ENCODE measurements at places on chromosomes 5 and 9.

- DNase-seq = no peak
Observed at GRCh38 chr9:134386951-134387831, 60.9 kb downstream of the RXRA start.

DNA sequence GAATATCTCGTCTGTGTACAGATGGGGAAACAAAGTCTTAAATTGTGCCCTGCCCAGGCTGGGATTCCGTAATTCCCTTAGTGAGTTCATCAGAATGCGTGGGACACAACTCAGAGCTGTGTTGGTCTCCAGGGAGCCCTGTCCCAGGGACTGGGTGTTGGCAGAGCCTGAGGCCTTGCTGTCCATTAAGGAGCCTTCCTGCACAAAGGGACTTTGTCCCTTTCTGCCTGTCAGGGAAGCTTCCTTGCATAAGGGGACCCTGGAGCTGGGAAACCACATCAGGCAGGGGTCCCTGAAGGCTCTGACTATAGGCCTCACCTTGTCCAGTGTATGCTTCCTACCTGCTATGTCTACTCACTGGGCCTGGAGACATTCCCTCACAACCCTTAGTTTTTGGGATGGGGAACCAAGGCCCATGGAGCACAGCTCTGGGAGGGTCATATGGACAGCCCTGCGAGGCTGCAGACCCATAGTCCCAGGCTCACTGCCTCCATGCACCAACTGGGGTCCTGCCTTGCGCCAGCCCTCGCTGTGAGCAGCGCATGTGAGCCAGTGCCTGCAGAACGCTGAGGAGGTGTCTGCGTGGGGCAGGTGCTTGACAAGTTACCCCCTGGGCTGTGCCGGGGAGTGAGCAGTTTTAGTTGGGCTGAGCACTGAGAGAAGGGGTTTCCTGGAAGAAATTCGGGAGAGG, 1.6 kb downstream of the CARD19 start:
- no peak for DNase-seq

DNA sequence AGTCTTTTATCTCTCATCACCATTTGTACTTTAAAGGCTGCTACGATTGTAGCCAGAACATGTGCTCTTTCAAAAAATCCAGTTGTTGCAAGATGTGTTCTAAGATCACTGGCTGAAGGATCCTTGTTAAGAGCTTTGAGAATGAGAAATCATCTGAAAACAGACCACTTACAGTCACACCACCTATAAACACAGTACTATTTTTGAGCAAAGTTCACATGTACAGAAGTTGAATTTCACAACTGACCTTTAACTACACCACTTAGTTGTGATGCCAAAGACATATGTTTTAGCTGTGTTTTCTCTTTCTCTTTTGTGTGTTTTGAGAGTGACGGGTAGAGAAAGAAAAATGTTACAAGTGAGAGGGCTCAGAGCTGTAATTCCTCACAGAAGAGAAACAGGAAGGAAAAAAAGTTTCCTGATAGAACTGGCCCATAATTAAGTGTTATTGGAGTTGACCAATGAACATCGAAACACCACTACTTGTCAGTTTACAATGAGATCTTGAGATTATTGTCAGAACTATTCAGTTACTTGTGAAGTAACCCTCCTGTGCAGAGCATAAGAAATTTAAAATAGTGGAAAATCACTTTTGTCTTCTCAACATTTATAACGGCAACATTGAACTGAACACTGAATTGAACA, 245.4 kb downstream of the MLLT3 start:
- DNase-seq = no peak

DNA sequence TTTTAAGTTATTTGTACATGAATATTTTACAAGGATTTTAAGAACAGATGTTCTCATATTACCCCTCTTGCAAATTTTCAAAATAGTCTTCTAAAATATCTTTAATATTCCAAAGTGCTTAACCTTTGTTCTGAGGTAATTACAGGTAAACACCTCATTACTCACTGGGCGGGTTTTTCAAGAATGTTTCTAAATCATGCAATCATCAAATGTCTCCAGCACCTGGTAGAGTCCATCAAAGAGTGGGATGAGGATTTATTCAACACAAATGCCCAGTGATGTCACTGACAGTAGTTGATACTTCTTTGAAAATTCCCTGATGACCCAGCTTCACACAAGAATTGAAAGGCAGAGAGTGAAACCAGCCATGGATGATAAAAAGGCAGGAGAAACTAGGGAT, 114.4 kb downstream of the SEC61B start:
- DNase-seq = no peak

DNA sequence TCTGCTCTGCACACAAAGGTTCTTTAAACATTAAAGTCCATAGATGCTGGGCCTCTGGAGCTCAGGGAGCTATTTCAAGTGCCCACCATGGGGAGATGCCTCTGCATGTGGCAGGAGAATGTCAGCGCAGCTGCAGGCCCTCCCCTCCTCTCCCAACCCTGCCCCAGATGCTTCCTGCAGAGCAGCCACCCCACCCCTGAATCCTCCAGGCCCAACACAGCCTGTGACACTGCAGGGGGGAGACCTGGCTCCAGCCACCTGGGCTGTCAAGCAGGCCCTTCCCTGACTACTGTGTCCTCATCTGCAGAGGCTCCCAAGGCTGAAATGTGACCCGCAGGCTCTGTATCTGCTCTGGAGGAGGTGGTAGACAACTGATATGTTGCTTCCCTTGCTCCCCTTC, 213.9 kb downstream of the GABBR2 start:
- no peak for DNase-seq

GRCh38 chr9:126071076-126071750, 255.4 kb upstream of the MVB12B start:
- DNase-seq = no peak

DNA sequence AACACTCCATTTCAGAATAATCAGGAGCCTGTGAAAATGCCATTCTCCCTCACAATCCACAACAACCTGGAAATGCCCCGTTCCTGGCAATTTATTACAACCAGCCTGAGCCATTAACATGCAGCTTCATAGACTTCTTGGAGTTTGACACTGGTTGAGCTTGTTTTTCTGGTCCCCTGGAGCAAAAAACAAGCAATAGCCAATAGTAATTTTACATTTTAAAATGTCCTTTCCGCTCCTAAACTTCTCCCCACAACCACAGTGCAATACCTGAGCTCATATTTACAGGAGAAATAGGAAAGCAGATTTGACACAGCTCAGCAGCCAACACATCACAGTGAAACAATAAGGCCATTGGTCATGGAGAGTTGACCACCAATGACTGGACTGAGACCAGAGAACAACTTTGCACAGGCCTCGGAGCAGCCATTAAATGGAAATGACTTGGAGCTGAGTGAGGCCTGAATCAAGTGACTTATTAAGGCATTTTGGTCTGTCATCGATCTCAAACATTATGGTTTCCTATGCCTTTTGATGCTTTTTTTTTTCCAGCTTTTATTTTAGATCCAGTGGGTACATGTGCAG, 73.0 kb downstream of the ENC1 start:
- DNase-seq = no peak

GRCh38 chr5:126096442-126097006, 326.7 kb upstream of the GRAMD2B start:
- DNase-seq = no peak

DNA sequence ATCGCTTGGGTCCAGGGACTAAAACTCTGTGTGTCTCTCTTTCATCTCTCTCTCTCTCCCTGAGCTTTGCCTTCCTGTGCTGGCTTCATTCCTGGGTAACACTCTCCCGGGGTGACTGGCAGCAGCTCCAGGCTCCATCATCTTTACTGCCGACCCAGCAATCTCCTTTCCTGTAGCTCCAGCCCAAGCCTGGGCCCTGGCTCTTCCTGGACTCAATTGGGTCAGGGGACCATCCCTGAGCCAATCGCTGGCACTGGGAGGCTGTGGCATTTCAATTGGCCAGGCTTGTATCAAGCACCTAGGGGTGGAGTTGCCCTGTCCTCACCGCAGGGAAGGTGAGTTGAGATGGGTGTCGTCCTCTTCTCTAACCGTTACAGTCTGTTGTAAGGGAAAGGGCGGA, 31.9 kb downstream of the FAM240B start:
- no peak for DNase-seq

DNA sequence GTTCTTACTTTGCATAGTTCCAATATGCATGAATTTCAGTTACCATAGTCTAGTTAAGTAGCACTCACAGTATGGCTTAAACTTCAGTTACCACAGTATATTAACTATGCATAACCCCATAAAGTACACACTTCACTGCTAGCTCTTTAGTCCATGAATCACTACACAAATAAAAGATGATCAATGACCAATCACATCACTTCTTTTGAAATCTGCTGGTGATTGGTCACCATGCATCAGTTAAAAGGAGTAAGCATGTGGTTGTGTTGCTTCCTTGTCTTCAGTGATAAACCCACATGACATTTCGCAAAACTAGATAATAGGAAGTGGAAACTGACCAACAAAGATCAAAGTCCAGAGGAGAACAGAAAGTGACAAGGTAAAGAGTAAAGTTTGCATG, 79.0 kb downstream of the TAF11L14 start:
- no peak for DNase-seq

- DNase-seq = no peak
Observed at GRCh38 chr5:62268792-62269191, 37.2 kb upstream of the KIF2A start.
